ENCODE measurements at places on chromosomes 5 and 9.

DNA sequence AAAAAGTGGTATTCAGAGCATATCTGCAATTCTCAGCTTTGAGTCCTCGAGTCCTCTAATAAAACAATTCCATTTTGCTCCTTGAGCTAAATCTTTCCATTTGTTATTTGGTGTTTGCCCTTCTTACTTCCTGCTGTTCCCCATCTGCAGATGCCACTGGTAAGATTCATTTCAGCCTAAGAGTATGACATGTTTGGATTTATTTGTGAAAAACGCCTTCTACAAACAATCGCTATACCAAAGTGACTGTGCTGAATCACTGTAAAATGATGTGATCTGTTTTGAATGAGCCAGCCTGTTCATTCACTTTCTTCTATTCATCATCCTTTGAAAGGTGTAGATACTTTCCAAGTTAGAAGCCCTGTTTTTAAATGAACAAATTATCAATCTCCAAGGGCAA, 27.7 kb downstream of the KCTD16 start:
- no peak for DNase-seq

GRCh38 chr9:4585135-4585534, 77.0 kb upstream of the PLPP6 start:
- DNase-seq: no peak

- DNase-seq: no peak
Observed at GRCh38 chr5:127746756-127747155, 43.6 kb downstream of the CCDC192 start.

- DNase-seq: no peak
Observed at GRCh38 chr9:136832581-136832980, 9.7 kb upstream of the AJM1 start.

DNA sequence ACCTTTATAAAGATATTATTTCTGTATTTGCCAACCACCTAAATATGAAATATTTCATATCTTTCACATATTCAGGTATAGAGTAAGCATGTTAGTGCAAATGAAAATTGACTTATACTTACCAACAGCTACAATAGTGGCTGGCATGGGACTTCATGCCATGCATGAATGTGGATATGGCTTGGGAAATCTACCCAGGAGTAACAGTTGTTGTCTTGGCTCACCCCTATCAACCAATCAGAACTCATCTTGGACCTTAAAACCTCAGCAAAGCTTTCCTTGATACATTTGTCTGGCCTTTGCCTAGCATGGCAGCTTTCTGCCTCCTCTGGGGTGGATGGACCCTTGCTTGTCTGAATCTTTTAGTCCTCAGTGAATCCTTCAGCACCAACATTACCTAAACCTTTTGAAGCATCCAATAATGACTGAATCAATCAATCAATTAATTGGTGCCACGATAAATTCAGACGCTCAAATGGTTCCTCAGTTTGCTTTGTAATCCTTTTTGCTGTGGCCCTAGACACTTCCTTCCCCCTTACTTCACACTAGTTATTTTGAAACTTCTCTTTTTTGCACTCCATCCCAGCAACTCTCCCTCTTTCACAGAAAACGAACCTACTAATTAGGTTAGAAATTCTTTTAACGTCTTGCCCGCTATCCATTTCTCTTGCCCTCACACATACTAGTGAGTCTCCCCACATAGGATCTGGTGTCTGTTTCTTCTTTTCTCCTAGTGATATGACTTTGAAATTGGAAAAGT, 132.3 kb upstream of the ZNF608 start:
- no peak for DNase-seq

DNA sequence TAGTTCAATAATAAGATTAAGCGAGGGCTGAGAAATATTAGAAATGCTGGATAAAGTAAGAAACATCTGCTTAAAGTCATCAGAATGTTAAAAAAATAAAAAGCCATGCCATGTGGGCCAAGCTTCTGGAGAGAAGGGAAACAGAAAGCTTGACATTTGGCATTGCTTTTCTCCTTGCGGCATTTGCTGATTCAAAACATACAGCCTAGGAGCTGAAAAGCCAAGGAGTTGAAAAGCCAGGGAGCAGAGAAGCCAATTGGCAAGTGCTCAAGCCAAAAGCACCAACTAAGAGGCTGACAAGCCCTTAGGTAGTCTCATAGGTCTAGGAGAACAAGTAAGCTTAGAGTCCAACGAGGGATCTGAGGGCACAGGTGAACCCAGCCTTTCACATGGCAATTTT, 754.3 kb downstream of the TLE4 start:
- no peak for DNase-seq

GRCh38 chr5:71652803-71653543, 65.8 kb downstream of the MCCC2 start:
- DNase-seq: no peak

DNA sequence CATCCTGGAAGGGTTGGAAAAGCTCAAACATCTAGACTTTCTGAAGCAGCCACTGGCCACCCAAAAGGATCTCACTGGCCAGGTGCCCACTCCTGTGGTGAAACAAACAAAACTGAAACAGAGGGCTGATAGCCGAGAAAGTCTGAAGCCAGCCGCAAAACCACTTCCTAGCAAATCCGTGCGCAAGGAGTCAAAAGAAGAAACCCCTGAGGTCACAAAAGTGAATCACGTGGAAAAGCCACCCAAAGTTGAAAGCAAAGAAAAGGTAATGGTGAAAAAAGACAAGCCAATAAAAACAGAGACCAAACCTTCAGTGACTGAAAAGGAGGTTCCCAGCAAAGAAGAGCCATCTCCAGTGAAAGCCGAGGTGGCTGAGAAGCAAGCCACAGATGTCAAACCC, 87.6 kb downstream of the MAP1B start:
- DNase-seq: no peak

- no peak for DNase-seq
Observed at GRCh38 chr5:132202711-132203463, 24.8 kb downstream of the P4HA2 start.

- DNase-seq: no peak
Observed at GRCh38 chr5:201672-202071, 10.4 kb downstream of the LRRC14B start.

DNA sequence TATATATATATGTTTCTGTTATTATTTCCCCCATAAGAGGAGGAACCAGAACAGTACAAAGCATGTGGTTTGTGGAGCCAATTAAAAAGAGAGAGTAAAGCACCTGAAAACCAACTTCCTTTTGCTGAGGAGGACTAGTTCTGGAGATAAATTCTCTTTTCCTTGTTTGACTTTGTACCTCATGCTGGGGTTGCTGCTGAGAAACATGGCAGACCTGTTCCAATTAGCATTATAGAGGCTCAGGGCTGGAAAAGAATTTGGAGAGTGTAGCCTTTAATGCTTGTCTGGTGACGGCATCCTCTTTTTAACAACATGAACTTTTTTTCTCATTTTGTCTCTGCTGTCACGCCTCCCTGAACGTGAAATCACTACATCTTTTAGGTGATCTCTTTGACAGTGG, 32.8 kb upstream of the NMUR2 start:
- DNase-seq: no peak

- no peak for DNase-seq
Observed at GRCh38 chr5:154590093-154590724, 112.2 kb upstream of the HAND1 start.
